Esophagus muscularis mucosa (tissue), 4 donors: ENCODE measurements at places on chromosomes 4 and X. TPM values are rescaled to one million over a fixed set of nuclear protein-coding genes. Genes with fewer than 3 reads are reported as not detected.
A peak's percentile ranks its signal among the peaks of the same experiment; 100 is the strongest.

GRCh38 chr4:79247695-79248394 lies 78.0 kb downstream of the NAA11 start:
- H3K4me3 ChIP-seq: no peak overlapping the region
- no peaks in the 10 kb centered on the region for H3K4me1 ChIP-seq
- no peak for DNase-seq
- no peaks in the 10 kb centered on the region for H3K27me3 ChIP-seq
- H3K36me3 ChIP-seq: no peaks in the 10 kb centered on the region

NEUROG2 gene
- not detected for total RNA-seq

RPL9 gene
- total RNA-seq: 6,543 TPM

- no peak overlapping the region for H3K4me3 ChIP-seq
- no peaks in the 10 kb centered on the region for H3K27me3 ChIP-seq
- no peak overlapping the region for H3K27ac ChIP-seq
- no peaks in the 10 kb centered on the region for H3K4me1 ChIP-seq
- H3K36me3 ChIP-seq: no peaks in the 10 kb centered on the region
Measured at GRCh38 chr4:181701214-181701613, 542.0 kb upstream of the TENM3 start.

DNA sequence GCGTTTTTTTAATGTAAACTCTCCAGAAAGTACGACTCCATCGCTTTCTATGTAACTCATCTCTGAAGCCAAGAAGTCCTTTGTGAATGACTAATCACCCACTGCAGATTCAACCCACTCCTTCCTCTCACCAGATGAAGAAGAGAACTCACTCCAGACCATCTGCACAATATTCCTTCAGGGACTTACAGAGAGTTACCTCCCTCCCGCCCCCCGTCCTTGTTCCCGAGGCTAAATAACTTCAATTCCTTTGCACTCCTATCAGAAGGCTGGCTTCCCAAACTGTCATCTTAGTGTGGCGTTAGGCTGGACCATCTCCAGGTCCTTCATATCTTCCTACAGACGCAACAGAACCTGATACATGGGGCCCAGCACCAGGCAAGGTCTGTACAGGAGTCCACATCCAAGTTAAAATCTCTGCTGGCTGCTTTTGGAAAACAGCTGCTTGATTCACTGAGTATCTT lies 82.4 kb downstream of the AFAP1 start:
- DNase-seq: no peak
- peaks cover 3% of the 10 kb centered on the region for H3K36me3 ChIP-seq
- H3K27ac ChIP-seq: peak overlapping the region; percentile 67
- H3K27me3 ChIP-seq: no peaks in the 10 kb centered on the region

PPEF2 gene
- total RNA-seq: not detected

- no peak for DNase-seq
- no peak overlapping the region for H3K4me3 ChIP-seq
- no peaks in the 10 kb centered on the region for H3K4me1 ChIP-seq
- no peaks in the 10 kb centered on the region for H3K27me3 ChIP-seq
- no peaks in the 10 kb centered on the region for H3K36me3 ChIP-seq
Measured at GRCh38 chrX:20711366-20711765, 444.7 kb upstream of the RPS6KA3 start.

DNA sequence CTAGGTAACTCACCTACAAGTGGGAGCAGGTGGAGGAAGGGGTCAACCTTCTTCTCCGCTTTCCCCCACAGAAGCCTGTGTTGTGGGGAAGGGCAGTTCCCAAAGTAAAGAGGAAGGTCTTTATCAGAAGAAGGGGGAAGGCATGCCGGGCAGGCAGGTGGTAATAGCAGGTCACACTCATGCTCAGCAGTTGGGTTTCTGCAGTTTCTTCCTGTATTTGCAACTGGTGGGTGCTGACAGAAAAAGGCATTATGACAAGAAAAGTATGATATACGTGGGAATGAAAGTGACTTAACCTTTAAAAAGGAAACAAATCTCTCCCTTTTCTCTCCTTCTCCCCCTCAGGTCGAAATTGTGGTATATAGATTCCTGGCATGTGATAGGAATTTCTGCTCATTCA lies 3.7 kb downstream of the MTMR1 start:
- H3K36me3 ChIP-seq: no peaks in the 10 kb centered on the region
- H3K4me1 ChIP-seq: peaks cover 20% of the 10 kb centered on the region
- no peak for DNase-seq
- no peak overlapping the region for H3K4me3 ChIP-seq

DNA sequence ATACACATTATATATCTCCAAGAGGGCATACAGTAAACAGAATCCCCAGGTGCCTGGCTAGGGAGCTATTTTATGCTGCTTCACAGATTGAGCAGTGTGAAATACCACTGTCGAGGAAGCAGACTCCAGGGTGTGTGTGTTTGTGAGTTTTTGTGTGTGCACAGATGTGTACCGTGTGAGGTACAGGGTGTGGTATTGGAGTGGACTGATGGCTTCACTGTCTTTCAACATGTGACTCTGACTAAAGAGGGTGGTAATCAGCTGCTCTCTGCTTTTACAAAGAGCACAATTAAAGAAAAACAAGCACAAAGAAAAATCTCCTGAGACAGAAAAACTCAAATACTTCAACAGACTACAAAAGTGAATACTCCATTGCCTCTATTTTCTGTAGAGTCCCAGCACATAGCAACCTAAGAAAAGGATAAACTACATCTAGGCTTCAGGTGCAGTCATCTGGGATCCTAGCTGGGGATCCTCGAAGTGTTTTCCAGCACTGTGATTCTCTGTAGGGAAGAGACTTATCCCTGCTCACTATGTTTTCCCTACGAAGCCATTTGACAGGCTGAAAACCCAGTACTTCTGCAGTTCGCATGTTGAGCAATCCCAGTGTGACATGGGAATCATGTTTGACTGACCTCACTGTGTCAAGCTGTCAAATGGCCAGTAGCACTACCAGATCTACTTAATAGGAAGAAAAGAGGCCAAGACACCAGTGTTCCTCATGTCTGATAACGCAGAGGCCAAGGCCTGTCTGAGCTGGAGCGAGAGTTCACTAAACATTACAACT lies 100.3 kb downstream of the CDS1 start:
- DNase-seq: no peak
- H3K4me1 ChIP-seq: peaks cover 21% of the 10 kb centered on the region
- H3K27ac ChIP-seq: no peak overlapping the region
- H3K27me3 ChIP-seq: no peaks in the 10 kb centered on the region

DNA sequence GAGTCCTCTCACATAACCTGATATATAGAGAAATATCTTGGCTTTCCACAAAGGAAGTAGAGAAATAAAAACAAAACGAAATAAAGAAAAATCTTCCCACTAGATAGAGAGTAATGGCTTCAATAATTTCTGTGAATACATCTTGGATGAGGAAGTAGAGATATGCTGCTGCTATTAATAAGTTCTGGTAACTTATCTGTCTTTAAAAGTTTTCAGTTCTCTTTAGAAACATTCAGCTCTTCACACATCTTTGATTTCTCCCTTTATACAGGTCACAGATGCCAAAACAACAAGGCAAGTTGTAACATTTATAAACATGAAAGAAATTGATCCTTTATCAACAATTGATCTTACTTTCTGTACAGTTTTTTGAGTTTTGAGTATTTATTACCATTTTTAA lies 615.8 kb downstream of the TRAM1L1 start:
- H3K4me1 ChIP-seq: no peaks in the 10 kb centered on the region
- H3K36me3 ChIP-seq: no peaks in the 10 kb centered on the region
- no peak for DNase-seq
- no peaks in the 10 kb centered on the region for H3K27me3 ChIP-seq
- H3K4me3 ChIP-seq: no peak overlapping the region
- no peak overlapping the region for H3K27ac ChIP-seq

DNA sequence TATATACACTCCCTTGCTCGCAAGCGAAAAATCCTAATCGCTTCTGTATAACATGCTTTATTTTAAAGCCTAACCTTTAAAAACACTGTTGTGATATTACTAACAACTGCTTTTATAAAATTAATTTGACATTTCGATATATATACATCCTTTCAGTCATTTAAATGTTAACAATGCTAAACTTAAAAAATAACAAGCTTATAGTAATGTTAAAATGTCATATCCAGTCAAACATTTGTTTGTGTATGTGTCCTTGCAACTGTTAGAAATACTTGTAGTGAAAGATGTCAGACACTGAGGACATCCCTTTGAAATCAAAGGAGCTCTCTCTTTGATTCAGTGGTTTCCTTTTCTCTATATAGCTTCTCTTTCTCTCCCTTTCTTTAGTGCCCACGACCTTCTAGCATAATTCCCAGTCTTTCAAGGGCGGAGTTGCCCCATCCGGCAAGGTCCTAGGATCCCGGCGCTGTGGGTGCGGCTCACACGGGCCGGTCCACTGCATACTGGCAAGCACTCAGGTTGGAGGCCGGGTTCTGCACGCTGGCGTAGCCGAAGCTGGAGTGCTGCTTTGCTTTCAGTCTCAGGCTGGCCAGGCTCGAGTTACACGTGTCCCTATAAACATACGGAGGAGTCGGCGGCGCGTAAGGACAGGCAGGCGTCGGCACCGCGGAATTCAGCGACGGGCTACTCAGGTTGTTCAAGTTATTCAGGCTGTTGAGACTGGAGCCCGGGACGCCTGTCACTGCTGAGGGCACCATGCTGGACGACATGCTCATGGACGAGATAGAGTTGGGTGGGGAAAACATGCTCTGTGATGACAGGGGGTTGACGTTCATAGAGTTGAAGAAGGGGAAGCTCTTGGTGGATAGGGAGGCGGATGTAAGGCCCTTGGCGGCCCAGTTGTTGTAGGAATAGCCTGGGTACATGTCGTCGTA lies 5.0 kb downstream of the PITX2 start:
- DNase-seq: no peak
- peak overlapping the region; percentile 88 for H3K4me3 ChIP-seq
- peaks cover 23% of the 10 kb centered on the region for H3K4me1 ChIP-seq
- no peaks in the 10 kb centered on the region for H3K27me3 ChIP-seq
- peaks cover 5% of the 10 kb centered on the region for H3K36me3 ChIP-seq
- peak overlapping the region; percentile 80 for H3K27ac ChIP-seq

- H3K27me3 ChIP-seq: no peaks in the 10 kb centered on the region
- H3K27ac ChIP-seq: no peak overlapping the region
- no peak overlapping the region for H3K4me3 ChIP-seq
- no peaks in the 10 kb centered on the region for H3K36me3 ChIP-seq
Measured at GRCh38 chrX:4656419-4656818, 943.0 kb upstream of the PRKX start.

GRCh38 chrX:23900220-23900797 lies 7.4 kb downstream of the APOO start:
- H3K4me1 ChIP-seq: peaks cover 7% of the 10 kb centered on the region
- no peak for DNase-seq
- peak overlapping the region; percentile 68 for H3K27ac ChIP-seq
- no peak overlapping the region for H3K4me3 ChIP-seq

GRCh38 chr4:184851886-184852285 lies 26.1 kb upstream of the ACSL1 start:
- no peaks in the 10 kb centered on the region for H3K36me3 ChIP-seq
- H3K27ac ChIP-seq: no peak overlapping the region
- no peaks in the 10 kb centered on the region for H3K4me1 ChIP-seq
- H3K27me3 ChIP-seq: peaks cover 4% of the 10 kb centered on the region

TRPC5OS gene
- not detected for total RNA-seq

DNA sequence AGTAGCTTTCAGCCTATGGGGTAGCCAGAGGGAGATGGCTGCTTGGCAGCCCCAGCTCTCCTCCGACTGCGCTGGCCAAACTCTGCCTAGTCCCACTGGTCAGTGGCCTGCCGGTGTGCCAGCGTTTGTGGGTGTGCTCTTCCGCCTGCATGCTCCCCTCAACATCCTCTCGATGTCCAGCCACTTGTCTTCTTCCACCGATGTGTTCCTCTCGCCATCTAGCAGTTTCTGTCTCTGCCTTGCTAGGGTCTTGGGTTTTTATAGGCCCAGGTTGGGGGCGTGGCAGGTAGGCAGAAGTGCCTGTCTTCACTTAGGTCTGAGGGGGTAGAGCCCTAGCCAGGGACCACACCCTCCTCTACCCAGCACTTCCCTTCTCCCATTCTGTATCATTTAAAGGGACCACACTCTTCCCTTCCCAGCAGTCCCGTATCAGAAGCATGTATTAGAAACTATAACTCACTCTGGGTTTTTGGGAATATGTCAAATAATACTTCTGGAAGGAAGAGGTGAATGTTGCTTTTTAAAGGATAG lies 124.4 kb downstream of the KDM6A start:
- no peaks in the 10 kb centered on the region for H3K36me3 ChIP-seq
- no peak for DNase-seq
- no peaks in the 10 kb centered on the region for H3K27me3 ChIP-seq
- H3K27ac ChIP-seq: no peak overlapping the region
- peaks cover 46% of the 10 kb centered on the region for H3K4me1 ChIP-seq
- H3K4me3 ChIP-seq: no peak overlapping the region

DNA sequence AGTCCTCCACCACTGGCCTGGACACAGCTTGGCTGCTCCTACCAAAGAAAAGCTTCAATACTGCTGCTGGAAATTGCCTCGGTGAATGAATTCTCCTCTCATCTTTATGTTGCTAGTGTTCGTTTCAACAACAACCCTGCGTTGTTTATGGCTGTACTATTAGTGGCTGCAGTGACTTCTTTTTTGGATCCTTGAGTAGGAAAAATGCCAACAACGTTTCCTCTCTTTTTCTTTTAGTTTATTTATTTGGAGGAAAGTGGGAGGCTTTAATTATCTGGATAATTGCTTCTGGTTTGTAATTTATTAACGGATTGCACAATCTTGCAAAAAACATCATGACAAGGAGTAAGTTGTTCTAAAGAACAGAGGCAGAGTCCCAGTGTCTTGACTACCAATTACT lies 464.1 kb upstream of the TRAM1L1 start:
- DNase-seq: no peak
- H3K4me3 ChIP-seq: no peak overlapping the region
- no peaks in the 10 kb centered on the region for H3K27me3 ChIP-seq
- no peaks in the 10 kb centered on the region for H3K36me3 ChIP-seq
- no peak overlapping the region for H3K27ac ChIP-seq
- H3K4me1 ChIP-seq: no peaks in the 10 kb centered on the region

GRCh38 chrX:46268412-46268811 lies 276.8 kb downstream of the ZNF674 start:
- DNase-seq: no peak
- H3K27me3 ChIP-seq: no peaks in the 10 kb centered on the region
- H3K4me1 ChIP-seq: no peaks in the 10 kb centered on the region
- no peaks in the 10 kb centered on the region for H3K36me3 ChIP-seq
- H3K27ac ChIP-seq: no peak overlapping the region

GRCh38 chrX:31228415-31228832 lies 156.6 kb upstream of the FTHL17 start:
- peak overlapping the region; percentile 7 for H3K27ac ChIP-seq
- H3K36me3 ChIP-seq: no peaks in the 10 kb centered on the region
- DNase-seq: no peak
- no peak overlapping the region for H3K4me3 ChIP-seq
- H3K4me1 ChIP-seq: peaks cover 10% of the 10 kb centered on the region
- no peaks in the 10 kb centered on the region for H3K27me3 ChIP-seq
